ENCODE measurements at places on chromosomes 1 and 21.

- DNase-seq: no peak
Observed at GRCh38 chr1:247288341-247288740, 32.5 kb downstream of the VN1R5 start.

GRCh38 chr1:177032434-177032833, 132.1 kb downstream of the ASTN1 start:
- DNase-seq: no peak

- DNase-seq: no peak
Observed at GRCh38 chr1:119714583-119714982, 2.8 kb downstream of the PHGDH start.

- no peak for DNase-seq
Observed at GRCh38 chr1:160131803-160132565, 16.4 kb downstream of the ATP1A2 start.

- no peak for DNase-seq
Observed at GRCh38 chr1:40391688-40392145, 18.2 kb downstream of the SMAP2 start.

- DNase-seq: no peak
Observed at GRCh38 chr1:113784104-113784779, 25.0 kb upstream of the PHTF1 start.

- DNase-seq: no peak
Observed at GRCh38 chr1:116929961-116930592, 20.4 kb downstream of the PTGFRN start.

- DNase-seq: no peak
Observed at GRCh38 chr1:91798740-91799139, 87.2 kb downstream of the TGFBR3 start.

All from effector CD8-positive, alpha-beta T cell (primary cell).